ENCODE measurements at places on chromosomes 1 and 21.

- DNase-seq: peak; percentile 6
Observed at GRCh38 chr1:68495968-68496679, 758 bp downstream of the DEPDC1 start.

GRCh38 chr1:38918568-38918967 is 23.1 kb downstream of the RHBDL2 start:
- no peak for DNase-seq

DNA sequence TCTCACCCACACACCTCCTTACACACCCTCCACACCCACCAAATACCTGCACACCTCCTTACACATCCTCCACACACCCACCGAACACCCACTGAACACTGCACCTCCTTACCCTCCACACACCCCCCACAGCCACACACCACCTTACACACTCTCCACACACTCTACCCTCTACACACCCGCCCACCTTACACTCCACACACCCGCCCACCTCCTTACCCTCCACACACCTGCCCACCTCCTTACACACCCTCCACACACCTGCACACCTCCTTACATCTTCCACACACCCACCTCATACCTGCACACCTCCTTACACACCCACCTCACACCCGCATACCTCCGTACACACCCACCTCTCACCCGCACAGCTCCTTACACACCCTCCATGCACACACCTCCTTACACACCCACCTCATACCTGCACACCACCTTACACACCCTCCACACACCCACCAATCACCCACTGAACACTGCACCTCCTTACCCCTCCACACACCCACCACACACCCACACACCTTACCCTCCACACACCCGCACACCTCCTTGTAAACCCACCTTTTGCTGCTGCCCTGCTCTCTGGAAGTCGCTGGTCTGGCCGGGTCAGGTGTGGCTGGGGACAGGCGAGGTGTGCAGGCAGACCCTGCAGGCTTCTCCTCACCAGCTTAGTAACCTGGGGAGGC is 38.5 kb downstream of the COQ8A start:
- DNase-seq: no peak

DNA sequence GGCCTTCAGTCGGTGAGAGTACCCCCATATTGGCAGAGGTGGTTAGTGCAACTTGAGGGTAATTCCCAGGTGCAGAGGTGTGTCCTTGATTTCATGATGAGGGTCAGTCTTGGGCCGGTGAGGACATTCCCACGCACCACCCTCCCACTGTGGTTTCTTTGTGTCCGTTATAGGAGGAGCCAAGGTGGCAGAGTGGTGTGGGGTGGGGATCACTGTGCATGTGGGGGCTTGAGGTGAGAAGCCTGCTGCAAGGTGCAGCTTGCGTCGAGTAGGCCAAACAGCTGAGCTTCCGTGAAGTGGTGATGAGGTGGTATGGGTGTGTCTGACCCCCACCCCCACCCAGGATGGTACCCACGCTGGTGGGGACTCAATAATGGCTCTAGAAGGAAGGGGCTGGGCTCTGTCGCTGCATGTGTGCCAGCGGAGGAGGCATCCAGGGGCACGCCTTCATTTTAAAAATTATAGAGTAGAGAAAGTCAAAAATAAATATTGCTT is 6.2 kb downstream of the PTPRF start:
- DNase-seq: no peak

DNA sequence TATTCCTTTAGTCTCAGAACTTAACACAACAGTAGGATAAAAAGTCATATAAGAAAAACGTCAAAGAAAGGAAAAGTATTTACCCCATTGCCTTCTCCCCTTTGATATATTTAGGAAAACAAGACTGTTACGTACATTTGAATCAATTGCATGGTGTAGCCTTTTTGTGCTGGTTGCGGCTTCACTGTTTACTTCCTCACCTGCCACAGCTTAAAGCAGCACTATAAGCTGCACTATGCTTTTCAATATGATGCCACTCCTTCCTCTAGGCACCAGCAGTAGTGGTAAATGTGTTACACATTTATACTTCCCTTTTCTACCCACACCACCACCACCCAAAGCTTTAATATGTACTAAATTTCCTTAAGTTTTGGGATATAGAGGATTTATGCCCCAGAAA is 111.1 kb downstream of the ATP1B1 start:
- DNase-seq: no peak

DNA sequence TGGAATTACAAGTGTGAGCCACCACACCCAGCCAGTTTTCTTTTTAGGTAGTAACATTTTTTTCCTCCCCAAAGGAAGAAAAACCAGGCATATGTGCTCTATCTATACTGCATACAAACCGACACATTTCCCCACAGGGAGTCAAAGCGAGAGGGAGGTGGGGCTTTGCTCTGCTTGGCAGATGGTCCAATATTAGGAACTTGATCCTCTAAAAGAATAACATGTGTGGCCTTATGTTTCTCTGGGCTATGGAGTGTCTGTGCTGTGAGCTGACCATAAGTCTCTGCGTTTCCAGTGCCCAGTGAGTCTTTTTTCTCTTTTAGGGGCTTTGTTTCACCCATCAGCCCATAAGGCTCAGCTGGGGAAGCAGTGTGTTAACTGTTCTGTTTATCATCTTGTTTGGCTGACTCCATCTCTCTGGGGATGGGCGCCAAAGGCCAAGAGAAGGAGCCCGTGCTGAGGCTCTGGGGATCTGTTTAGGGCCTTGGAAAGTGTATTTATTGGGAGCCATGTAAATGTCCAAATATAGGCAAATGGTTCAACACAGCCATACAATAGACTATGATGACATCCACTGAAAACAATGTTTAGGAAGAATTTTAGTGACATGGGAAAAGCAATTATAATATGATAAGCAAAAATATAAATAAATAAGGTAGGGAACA is 20.2 kb downstream of the LMOD1 start:
- no peak for DNase-seq

- no peak for DNase-seq
Observed at GRCh38 chr1:231177226-231177625, 15.4 kb downstream of the TRIM67 start.

GRCh38 chr1:39590546-39590945 is 14.0 kb upstream of the PABPC4 start:
- DNase-seq: no peak

GRCh38 chr1:47637111-47637685 is 199.4 kb downstream of the FOXD2 start:
- no peak for DNase-seq

GRCh38 chr1:1544544-1544943 is 4.1 kb upstream of the TMEM240 start:
- DNase-seq: no peak

- no peak for DNase-seq
Observed at GRCh38 chr1:232878086-232878485, 72.3 kb upstream of the NTPCR start.

DNA sequence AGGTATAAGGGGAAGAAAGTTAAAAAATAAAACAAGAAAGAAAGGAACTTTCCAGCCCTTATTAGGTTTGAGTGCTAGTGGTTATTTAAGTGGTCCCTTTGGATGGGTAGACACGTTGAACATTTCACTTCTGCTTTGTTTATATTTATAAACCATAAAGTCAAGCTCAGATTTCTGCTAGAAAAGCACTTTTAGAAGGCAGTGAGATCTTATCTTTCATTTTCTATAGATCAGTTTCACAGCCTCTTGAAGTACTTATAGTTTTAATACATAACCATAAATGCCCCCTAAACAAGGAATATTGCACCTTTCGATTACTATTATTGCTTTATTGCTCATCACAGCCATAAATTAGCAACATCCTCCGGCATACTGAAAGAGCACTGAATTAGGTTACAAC is 446.8 kb upstream of the PLXNA2 start:
- DNase-seq: no peak

DNA sequence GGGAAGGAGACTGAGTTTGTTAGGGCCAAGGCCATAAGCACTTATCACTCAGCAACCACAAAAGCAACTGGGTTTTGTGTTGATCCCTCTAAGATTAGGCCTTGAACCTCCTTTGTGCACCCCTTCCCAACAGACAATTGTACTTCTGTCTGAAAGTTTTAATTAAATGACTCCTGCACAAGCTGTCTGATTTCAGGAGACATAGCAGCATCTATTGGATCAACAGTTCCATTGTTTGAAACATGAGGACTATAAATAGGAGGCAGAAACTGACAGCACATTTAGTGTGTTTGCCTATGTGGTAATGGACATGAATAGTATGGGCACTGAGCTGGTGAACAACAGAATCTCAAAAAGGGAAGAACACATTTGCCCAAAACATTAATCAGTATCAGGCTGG is 167.3 kb upstream of the KCNJ6 start:
- no peak for DNase-seq

GRCh38 chr1:174815474-174815908 is 184.3 kb upstream of the CACYBP start:
- no peak for DNase-seq

DNA sequence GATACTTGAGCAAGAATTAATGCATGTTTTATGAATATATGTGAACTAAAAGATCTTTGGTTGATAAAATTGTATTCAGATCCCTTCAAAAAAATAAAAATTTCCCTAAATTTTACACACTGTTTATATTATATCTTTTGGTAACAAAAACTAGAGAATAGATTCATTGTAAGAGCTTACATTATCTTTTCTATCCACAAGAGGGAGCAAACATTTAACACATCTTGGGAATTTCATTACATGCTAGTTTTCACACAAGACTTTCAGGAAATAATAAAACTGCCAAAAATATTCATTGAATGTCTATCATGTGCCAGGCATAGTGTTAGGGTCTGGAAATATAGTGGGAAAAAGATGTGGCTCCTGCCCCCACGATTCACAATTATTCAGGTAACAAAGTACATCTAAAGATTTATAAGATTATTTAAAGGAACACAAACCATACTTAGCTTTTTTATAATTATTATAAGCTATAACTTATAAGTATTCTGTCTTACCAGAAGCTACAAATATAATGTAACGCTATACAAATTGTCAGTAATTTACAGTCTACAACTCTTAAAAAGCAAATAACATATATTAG is 30.6 kb downstream of the FAF1 start:
- no peak for DNase-seq

- DNase-seq: no peak
Observed at GRCh38 chr1:188642704-188643103, 1814.0 kb downstream of the PLA2G4A start.

- no peak for DNase-seq
Observed at GRCh38 chr1:207027206-207027777, 5.3 kb downstream of the C1orf116 start.

- no peak for DNase-seq
Observed at GRCh38 chr1:23237508-23237907, 20.2 kb upstream of the HTR1D start.

DNA sequence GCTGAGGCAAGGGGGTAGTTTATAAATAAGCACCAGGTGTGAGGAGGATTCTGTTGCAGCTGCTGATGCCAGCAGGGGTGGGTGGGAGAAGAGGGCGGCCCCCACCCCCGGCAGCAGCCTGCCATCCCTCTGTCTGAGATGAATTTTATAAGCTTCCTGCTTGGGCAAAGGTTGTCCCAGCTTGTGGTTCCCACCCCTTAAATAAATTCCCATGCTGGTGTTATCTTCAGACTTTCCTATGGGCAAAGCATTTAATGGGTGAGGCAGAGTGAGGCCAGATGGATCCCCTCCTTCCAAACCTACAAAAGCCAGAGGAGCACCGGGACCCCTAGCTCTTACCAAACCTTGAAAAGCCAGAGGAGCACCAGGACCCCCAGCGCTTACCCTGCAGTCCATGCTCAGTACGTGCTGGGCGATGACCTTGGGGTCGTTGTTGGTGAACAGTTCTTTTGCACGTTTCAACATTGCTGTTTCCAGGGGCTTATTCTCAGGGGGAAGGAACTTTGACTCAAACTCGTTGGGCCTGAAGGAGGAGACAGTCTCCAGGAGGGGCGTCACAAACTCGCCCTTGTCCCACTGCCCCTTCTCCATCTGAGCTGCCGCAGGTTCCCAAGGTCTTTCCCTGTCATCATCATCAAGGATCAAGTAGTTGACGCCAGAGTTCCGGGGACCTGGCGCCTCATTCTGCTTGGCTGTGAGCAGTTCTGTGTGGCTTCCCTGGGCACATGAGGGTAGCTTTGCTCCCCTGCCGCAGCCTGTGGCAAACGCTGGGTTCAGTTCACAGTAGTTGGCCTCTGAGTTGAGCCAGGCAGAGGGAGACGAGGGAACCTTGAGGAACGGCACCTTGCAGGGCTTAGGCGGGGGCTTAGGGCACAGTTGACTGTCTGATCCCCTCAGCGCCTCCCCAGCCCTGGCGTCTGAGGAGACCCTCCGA is 99.5 kb downstream of the BCAR3 start:
- DNase-seq: no peak

GRCh38 chr1:175126347-175126746 is 58.7 kb downstream of the TNN start:
- no peak for DNase-seq

- no peak for DNase-seq
Observed at GRCh38 chr1:229985613-229986010, 81.4 kb upstream of the GALNT2 start.

DNA sequence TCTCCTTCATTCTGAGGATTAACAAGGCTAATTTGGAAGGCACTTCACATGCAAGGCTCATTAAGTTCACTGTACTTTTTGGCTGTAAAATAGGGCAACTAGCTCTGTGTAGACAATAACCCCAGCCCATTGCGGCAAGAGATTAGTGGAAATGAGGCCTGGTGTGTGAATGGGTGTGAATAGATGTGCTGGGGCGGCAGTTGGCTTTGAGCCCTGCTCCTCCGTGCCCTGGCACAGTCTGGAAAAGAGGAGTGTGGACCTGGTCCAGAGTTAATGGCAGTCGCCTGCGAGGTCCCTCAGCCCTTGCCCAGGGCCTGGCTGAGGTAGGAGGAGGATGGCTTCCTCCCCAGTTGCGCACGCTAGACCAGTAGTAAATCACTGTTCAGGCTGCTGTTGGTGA is 4.8 kb downstream of the KISS1 start:
- no peak for DNase-seq

DNA sequence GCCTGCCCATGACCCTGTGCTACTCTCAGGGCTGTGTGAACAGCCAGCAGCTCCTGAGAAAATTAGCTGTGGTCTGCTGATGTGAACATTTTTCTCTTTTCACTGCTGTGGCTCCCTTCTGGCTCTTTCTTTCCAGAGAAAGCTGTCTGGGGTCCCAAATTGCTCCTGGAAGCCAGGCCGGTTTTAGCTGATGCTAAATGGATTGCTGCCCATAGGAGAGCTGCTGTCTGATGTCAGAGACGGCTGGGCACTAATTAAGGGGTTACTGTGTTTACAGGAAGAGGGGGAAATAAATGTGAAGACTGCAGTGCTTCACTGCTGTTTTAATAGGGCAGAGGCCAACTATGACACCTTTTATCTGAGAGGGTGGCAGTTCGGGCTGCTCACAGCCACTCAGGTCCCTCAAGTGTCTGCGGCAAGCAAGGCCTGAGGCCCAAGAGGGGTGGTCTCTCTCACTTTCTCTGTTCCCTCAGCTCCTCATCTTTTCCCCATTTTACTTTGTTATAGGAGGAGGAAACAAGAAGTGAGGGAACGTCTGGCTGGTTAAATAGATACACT is 106.0 kb upstream of the GNG12 start:
- DNase-seq: no peak
